ENCODE measurements at places on chromosomes 6 and 20. TPM values are rescaled to one million over a fixed set of nuclear protein-coding genes. Genes with fewer than 3 reads are reported as not detected.

Gene GPLD1
- total RNA-seq = 9.0 TPM

Gene GTF3C6
- 30.4 TPM for total RNA-seq

Gene BMP7
- total RNA-seq = not detected

Gene CEP57L1
- 16.6 TPM for total RNA-seq

Gene SCRT2
- not detected for total RNA-seq

GRCh38 chr6:122654012-122654411 is 43.8 kb downstream of the PKIB start:
- no peaks in the 10 kb centered on the region for H3K27me3 ChIP-seq
- no peaks in the 10 kb centered on the region for H3K4me1 ChIP-seq
- no peak overlapping the region for H3K4me3 ChIP-seq
- H3K27ac ChIP-seq = no peak overlapping the region
- DNase-seq = no peak

GRCh38 chr6:165686596-165687365 is 23.7 kb upstream of the PDE10A start:
- no peak overlapping the region for H3K27ac ChIP-seq
- no peaks in the 10 kb centered on the region for H3K27me3 ChIP-seq
- DNase-seq = no peak
- no peaks in the 10 kb centered on the region for H3K36me3 ChIP-seq
- no peaks in the 10 kb centered on the region for H3K4me1 ChIP-seq

DNA sequence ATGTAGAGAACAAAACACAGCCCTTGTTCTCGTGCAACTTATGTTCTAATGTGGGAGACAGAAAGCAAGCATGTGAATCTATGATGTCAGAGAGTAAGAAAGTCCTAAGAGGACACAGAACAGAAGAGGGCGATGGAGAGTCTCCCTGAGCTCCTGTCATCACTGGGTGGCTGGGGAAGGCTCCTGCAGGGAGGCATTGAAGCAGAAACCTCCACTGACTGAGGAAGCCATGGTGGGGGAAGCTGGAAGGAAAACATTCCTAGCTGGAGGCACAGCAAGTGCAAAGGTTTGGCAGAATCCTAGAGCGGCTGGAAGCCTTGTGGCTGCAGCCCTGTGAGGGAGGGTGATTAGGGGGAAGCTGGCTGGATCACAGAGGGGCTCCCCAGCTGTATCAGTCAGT is 248.0 kb downstream of the CDH26 start:
- H3K27ac ChIP-seq = no peak overlapping the region
- H3K36me3 ChIP-seq = no peaks in the 10 kb centered on the region
- DNase-seq = peak; percentile 68
- no peaks in the 10 kb centered on the region for H3K27me3 ChIP-seq
- no peak overlapping the region for H3K4me3 ChIP-seq

DNA sequence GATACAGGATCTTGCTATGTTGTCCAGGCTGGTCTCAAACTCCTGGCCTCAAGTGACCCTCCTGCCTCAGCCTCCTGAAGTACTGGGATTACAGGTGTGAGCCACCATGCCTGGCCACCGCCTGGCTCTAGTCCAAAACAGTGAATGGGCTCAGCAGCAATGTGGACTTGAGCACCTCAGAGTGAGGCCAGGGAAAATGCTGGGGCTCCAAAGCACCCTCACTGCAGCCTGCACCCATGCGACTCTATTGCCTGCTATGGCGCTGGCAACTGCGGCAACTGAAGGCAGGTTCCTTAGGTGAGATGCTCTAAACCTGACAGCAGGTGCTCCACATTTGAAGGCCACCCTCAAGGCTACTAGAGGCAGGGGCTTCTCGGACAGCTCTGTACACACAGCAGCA is 26.5 kb downstream of the MAP1LC3A start:
- H3K27ac ChIP-seq = no peak overlapping the region
- H3K36me3 ChIP-seq = no peaks in the 10 kb centered on the region
- DNase-seq = no peak

DNA sequence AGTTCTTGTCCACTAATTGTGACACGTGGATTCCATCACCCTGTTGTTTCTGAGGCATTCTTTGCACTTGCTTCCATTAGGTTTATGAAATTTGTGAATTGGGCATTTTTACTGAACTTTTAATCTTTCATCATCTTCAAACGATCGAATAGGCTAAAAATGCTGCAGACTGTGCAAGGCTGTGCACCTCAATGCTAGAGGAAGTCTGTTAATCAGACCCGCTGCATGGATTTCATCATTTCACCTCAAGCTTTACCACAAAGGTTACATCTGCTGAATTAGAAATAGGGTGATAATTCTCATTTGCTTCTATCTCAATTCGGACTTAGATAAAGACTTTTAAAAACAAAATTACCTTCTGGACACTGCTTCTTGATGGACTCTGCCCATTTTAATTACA is 27.8 kb upstream of the F13A1 start:
- DNase-seq = no peak
- no peaks in the 10 kb centered on the region for H3K36me3 ChIP-seq
- H3K27me3 ChIP-seq = no peaks in the 10 kb centered on the region
- H3K4me3 ChIP-seq = no peak overlapping the region
- H3K27ac ChIP-seq = no peak overlapping the region

GRCh38 chr6:166462461-166463135 is 79.9 kb upstream of the MPC1 start:
- DNase-seq = no peak
- peaks cover 15% of the 10 kb centered on the region for H3K36me3 ChIP-seq
- peak overlapping the region; percentile 51 for H3K4me3 ChIP-seq
- no peaks in the 10 kb centered on the region for H3K27me3 ChIP-seq
- H3K4me1 ChIP-seq = peaks cover 65% of the 10 kb centered on the region

GRCh38 chr6:45795678-45796077 is 220.0 kb downstream of the CLIC5 start:
- H3K27ac ChIP-seq = no peak overlapping the region
- no peaks in the 10 kb centered on the region for H3K27me3 ChIP-seq
- H3K36me3 ChIP-seq = no peaks in the 10 kb centered on the region
- H3K4me1 ChIP-seq = no peaks in the 10 kb centered on the region
- DNase-seq = no peak

DNA sequence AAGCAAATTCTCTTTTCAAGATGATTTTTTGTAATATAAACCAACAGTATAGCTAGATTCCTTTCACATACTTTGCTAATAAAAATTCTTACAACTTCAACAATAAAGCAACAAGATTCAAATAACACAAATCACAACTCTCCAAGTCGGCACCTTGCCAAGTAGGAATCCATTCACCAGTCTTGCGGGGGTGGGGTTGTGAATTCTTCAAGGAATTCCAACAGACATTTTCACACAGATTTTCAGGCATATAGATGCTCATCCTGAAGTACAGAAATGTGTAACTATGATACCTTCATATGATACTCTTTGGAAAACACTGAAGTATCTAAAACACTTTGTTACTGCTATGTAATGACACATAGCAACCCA is 36.5 kb downstream of the SCML4 start:
- no peak overlapping the region for H3K4me3 ChIP-seq
- no peaks in the 10 kb centered on the region for H3K36me3 ChIP-seq
- no peak for DNase-seq
- no peaks in the 10 kb centered on the region for H3K27me3 ChIP-seq
- no peak overlapping the region for H3K27ac ChIP-seq

GRCh38 chr6:80579391-80580023 is 473.0 kb downstream of the BCKDHB start:
- H3K27ac ChIP-seq = no peak overlapping the region
- DNase-seq = peak; percentile 48
- no peaks in the 10 kb centered on the region for H3K27me3 ChIP-seq
- H3K4me1 ChIP-seq = peaks cover 5% of the 10 kb centered on the region
- H3K4me3 ChIP-seq = no peak overlapping the region

GRCh38 chr6:47308552-47309290 is 984 bp downstream of the TNFRSF21 start:
- H3K4me3 ChIP-seq = no peak overlapping the region
- no peak for DNase-seq
- no peak overlapping the region for H3K27ac ChIP-seq
- H3K27me3 ChIP-seq = no peaks in the 10 kb centered on the region

- H3K27me3 ChIP-seq = no peaks in the 10 kb centered on the region
- DNase-seq = no peak
Observed at GRCh38 chr6:49550492-49551077, at the start of gene C6orf141. Gene C6orf141, plus strand, starts transcription at chr6:49550668. Its CDS starts 125 bp downstream, at chr6:49550793.

- DNase-seq = peak; percentile 46
- peak overlapping the region; percentile 51 for H3K4me3 ChIP-seq
- H3K27ac ChIP-seq = peak overlapping the region; percentile 99
- H3K36me3 ChIP-seq = peaks cover 2% of the 10 kb centered on the region
- peaks cover 99% of the 10 kb centered on the region for H3K4me1 ChIP-seq
Observed at GRCh38 chr6:41720262-41720620, 15.2 kb downstream of the TFEB start.

DNA sequence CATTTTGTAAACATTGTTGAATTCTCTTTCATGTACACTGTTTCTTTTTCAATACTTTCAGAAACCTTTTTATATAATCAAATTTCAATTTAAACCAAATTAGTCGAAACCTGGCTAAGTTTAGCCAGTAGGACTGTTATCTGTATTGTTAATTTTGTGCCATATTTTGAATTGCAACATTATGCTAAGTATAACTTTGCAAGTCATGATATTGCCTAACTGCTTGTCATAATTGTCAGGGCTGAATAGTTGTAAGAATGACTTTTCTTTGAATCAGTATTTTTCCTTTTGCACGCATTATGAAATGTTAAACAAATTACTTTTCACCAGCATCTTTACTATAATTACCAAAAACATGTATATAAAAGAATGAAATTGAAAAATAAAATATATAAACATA is 82.7 kb downstream of the SAMD3 start:
- DNase-seq = no peak
- no peak overlapping the region for H3K27ac ChIP-seq
- no peak overlapping the region for H3K4me3 ChIP-seq
- no peaks in the 10 kb centered on the region for H3K4me1 ChIP-seq

GRCh38 chr20:11935212-11936154 is 17.8 kb downstream of the BTBD3 start:
- H3K27ac ChIP-seq = no peak overlapping the region
- no peak for DNase-seq
- no peaks in the 10 kb centered on the region for H3K36me3 ChIP-seq
- H3K27me3 ChIP-seq = no peaks in the 10 kb centered on the region

DNA sequence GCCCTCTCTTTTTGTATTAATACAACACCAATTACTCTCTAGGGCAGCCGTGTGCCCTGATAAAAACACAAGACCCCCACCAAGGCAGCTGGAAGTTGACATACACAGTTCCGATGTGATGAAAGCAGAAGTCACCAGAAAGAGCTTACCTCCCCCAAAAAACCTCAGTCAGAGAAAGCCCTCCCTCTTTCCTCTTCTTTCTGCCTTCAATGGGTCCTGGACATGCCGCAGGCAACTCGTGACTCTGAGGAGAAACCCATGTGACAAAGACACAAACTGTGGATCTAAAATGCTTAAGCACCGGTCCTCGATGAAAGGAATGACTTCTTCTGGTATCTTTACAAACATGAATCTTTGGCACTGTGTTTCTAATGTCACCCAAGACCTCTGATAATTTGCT is 117.7 kb upstream of the CCDC28A start:
- H3K4me3 ChIP-seq = no peak overlapping the region
- no peak overlapping the region for H3K27ac ChIP-seq
- no peaks in the 10 kb centered on the region for H3K4me1 ChIP-seq

DNA sequence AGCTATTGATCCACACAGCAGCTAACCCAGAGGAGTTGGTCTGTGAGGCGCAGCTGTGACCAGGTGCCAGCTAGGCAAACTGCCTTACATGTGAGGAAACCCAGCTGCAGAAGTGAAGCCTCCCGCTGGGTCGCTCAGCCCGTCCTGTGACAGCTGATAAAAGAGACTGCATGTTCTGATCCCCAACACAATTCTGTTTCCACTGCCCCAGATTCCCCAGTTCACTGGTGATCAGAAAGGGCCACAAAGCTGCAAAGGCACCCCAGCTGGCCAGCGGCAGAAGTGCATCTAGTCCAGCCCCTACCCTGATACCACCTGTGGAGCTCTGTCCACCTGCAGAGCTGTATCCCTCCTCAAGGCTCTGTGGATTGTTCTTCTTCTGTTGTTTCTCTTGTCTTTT is 64.5 kb downstream of the CTNNBL1 start:
- peaks cover 18% of the 10 kb centered on the region for H3K4me1 ChIP-seq
- peaks cover 9% of the 10 kb centered on the region for H3K36me3 ChIP-seq
- no peak overlapping the region for H3K4me3 ChIP-seq
- H3K27me3 ChIP-seq = no peaks in the 10 kb centered on the region
- H3K27ac ChIP-seq = no peak overlapping the region
- DNase-seq = peak; percentile 59

GRCh38 chr6:31956796-31957195 is 2.0 kb downstream of the NELFE start:
- H3K4me1 ChIP-seq = peaks cover 20% of the 10 kb centered on the region
- H3K4me3 ChIP-seq = no peak overlapping the region
- no peak overlapping the region for H3K27ac ChIP-seq
- DNase-seq = no peak
- peaks cover 17% of the 10 kb centered on the region for H3K36me3 ChIP-seq

DNA sequence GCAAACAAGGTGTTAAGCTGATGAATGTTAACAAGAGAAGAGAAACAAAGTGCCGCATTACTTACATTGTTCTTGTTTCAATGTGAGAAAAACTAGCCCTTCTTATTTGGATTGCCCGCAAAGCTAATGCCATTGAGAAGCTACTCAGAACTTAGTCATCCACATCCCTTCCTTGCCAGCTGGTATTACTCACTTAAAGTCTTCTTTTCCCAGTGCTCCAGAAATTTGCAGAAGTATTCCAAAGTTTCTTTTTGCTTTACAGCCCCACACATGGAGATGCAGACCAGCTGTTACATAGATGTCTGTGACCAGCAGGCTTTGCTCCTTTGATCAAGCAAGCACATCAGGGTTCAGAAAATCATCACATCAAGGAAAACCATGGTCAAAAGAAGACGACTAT is 529.0 kb downstream of the TBC1D32 start:
- DNase-seq = no peak
- H3K36me3 ChIP-seq = no peaks in the 10 kb centered on the region
- no peaks in the 10 kb centered on the region for H3K27me3 ChIP-seq
- no peak overlapping the region for H3K27ac ChIP-seq
- no peaks in the 10 kb centered on the region for H3K4me1 ChIP-seq
- no peak overlapping the region for H3K4me3 ChIP-seq

- no peaks in the 10 kb centered on the region for H3K4me1 ChIP-seq
- H3K27ac ChIP-seq = no peak overlapping the region
- DNase-seq = no peak
Observed at GRCh38 chr6:133241901-133242636, 912 bp downstream of the EYA4 start.

DNA sequence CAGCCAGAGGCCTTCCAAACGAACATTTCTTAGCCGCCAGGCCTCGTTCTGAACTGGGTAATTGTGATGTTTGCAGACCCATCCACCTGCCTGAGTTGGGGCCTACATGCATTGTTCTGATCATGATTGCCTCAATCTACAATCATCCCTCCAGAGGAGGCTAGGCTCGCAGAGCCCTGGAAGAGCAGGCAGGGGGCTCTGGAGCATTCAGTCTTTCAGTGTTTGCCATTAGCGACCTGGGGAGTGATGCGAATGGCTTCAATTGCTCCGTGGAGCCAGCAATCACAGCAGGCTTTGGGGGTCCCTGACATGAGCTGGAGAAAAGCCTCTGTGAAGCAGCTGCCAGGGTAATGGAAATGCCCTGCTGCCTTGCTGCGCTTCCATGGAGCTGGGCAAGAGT is 22.0 kb downstream of the SNAP25 start:
- no peak overlapping the region for H3K27ac ChIP-seq
- DNase-seq = no peak
- no peak overlapping the region for H3K4me3 ChIP-seq
- no peaks in the 10 kb centered on the region for H3K27me3 ChIP-seq
- H3K36me3 ChIP-seq = no peaks in the 10 kb centered on the region

GRCh38 chr20:33119725-33120720 is 40.6 kb downstream of the BPIFB4 start:
- no peaks in the 10 kb centered on the region for H3K36me3 ChIP-seq
- no peaks in the 10 kb centered on the region for H3K4me1 ChIP-seq
- DNase-seq = no peak
- no peaks in the 10 kb centered on the region for H3K27me3 ChIP-seq

Data from Karpas-422 (cell line).